ENCODE measurements at places on chromosomes 4 and X.

GRCh38 chr4:183987987-183988392 lies 82.9 kb downstream of the STOX2 start:
- peak; percentile 29 for DNase-seq

GRCh38 chr4:140092094-140092851 lies 61.7 kb downstream of the MAML3 start:
- no peak for DNase-seq

GRCh38 chrX:38878641-38879340 lies 77.5 kb downstream of the MID1IP1 start:
- DNase-seq, result no peak

- DNase-seq, result no peak
Observed at GRCh38 chr4:172619218-172619617, 549.4 kb upstream of the GALNT7 start.

GRCh38 chr4:154039435-154040343 lies 250.8 kb upstream of the SFRP2 start:
- DNase-seq, result no peak

- no peak for DNase-seq
Observed at GRCh38 chr4:41366911-41367517, 110.3 kb downstream of the UCHL1 start.

DNA sequence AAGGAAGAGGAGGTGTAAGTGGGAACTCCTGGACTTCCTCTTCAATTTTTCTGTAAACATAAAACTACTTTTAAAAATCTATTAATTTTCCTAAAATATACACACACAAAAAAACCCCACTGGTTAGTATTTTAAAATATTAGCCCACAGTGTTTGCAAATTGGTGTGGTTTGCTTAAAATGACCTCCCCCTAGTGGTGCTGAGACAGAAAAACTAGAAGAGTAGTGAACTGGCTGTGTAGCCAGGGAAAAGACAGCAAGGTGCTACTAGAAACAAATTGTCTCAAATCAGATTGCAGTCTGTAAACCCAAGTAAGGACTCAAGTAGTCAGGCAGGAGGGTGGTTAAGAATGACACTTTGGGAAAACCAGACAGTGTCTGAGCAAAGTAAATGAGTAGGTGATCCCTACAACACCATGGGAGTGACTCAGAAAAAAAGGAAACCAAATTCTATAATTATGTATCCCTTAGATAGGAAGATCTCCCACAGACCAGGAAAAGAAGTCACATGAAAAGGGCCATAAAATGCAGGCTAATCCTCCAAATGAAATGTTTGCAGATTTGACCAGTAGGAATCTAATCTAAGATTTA lies 26.0 kb downstream of the AMTN start:
- no peak for DNase-seq

- DNase-seq, result no peak
Observed at GRCh38 chr4:2734612-2735011, 21.5 kb downstream of the TNIP2 start.

DNA sequence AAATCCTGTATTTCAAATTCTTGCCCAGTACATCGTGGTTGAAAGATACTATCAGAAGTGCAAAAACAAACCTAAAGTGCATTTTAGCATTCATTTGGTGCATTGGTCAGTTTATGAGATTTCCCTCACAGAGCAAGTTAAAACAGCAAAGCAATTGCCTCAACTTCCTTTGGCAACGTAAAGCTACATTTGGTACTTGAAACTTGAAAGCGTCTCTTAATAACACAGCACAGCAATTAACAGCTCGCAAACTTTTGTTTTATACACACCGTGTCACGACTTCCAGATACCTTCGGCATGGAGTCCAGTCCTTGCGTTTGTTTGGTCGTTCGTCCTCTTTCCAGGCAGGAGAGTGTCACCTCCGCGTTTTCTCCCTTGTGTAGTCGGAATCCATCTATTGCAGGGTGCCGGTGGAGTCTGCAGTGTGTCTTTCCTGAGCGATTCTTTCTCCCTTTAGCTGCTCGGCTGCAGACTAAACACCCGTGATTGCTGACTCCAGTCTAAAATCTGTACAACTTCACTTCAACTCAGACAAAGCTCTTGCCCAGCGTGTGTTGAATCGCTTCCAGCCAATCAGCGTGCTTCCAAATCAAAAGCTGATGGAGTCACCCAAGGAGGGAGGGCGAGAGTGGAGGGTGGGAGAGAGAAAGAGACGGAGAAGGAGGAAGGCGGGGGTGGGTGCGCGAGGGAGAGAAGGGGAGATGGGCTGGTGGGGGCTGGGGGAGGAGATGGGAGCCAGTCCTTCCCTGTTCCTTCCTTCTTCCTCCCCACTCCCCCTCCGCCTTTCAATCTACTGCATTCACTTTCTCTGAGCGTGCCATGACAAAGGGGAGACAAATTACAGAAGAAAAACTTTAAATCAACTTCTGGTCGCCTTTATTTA lies at the start of gene PCDH18:
TSS of gene PCDH18 (minus strand) at position 509 of the 883 bp plus-strand sequence. CDS start at position 103, 406 bp downstream.
- DNase-seq, result no peak

GRCh38 chr4:60683357-60683756 lies 516.8 kb upstream of the ADGRL3 start:
- DNase-seq, result no peak

GRCh38 chrX:25175743-25176142 lies 160.0 kb upstream of the ARX start:
- no peak for DNase-seq

DNA sequence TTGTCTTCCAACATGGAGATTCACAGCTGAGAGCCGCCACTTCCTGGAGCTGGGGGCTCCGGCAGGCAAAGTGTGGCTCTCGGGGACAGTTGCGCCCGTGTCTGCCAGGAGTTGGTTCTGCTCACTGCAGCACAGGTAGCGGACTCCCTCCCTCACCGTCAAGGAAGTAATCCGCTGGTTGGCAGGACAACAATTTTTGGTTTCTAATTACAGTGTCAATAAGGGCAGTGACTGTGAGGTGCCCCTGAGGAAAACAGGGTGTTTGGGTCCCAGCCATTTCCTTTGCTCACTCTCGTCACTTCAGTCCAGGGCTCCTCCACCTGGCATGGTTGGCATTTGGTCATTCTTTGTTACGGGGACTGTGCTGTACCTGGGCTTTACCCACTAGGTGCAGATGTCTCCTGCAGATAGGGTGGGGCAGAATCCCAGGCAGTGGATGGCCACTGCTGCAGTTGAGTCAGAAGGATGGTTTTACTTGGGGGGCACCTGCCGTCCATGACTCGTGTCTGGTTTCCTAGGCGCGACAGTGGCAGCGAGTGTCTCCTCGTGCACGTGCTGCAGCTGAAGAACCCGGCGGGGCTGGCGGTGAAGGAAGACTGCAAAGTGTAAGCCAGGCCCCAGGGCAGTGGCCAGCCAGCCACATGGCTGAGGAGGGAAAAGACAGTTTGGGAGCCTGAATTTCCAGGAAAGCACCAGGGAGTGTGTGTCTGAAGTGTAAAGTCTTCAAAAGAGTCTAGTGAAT lies 32.1 kb upstream of the CLCN4 start:
- DNase-seq, result no peak

DNA sequence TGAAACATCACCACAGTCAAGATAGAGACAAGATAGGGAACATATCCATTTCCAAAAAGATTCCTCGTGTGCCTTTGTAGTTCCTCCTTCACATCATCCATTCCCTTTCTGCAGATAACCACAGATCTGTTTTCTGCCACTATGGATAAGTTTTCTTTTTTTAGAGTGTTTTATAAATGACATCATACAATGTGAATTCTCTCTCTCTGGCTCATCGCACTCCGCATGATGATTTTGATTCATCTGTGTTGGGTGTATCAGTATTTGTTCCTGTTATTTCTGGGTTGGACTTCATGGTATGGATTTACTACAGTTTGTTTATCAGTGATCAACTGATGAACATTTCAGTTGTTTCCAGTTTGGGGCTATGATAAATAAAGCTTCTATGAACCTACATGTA lies 23.2 kb upstream of the ANXA3 start:
- DNase-seq, result no peak

- DNase-seq, result no peak
Observed at GRCh38 chr4:20418861-20419451, 167.3 kb downstream of the SLIT2 start.

DNA sequence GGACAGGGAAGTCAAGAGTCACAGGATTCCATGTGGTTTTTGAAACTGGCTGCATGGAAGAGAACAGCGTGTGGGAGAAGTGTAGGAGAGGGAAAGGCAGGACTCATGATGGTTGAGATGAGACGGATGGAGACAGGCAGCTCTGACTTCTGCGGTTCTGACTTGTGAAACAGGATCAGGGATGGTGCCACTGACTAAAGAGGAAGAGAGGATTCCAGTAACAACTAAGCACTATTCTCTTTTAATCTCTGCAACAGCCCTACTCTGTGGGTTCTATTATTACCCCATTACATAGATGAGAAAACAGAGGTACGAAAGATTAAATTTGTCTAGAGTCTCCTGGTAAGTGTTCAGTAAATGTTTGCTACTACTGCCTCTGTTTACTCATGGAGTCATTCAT lies 156.3 kb downstream of the CBR4 start:
- DNase-seq, result no peak

DNA sequence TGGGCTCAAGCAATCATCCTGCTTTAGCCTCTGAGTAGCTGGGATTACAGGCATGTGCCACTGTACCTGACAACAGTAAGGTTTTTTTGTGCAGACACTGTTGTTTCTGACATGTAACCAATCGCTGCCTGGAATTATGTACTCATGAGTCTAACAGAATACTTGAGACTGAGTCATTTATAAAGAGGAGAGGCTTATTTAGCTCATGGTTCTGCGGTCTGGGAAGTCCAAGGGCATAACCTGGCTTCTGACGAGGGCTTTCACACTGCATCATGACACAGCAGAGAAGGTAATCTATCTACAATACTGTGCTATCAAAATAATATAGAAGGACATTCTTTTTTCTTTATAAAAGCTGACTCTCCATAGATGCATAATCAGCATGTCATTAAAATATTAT lies 115.5 kb upstream of the STOX2 start:
- DNase-seq, result no peak

GRCh38 chr4:175394208-175394607 lies 417.9 kb downstream of the GPM6A start:
- DNase-seq, result no peak

GRCh38 chrX:139058831-139059495 lies 347.4 kb upstream of the FGF13 start:
- no peak for DNase-seq

- no peak for DNase-seq
Observed at GRCh38 chr4:75484190-75484589, 30.0 kb downstream of the RCHY1 start.

DNA sequence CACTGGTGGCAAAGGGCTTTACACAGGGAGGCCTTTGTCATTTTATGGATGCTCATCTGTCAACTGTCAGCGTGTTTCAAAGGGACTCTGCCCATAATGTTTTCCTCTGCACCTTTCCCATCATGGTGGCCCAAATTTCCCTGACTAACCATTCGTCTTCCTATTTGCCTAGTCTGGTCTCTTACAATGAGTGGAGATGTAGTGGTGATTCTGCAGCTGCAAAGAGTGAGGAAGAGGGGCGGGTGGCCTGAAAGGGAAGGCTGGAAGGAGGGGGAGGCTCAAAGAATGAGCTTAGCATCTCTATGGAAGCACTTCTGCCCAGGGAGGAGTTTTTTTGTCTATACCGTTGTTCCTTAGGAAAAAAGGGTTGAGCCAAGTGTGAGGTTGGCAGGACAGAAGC lies 447.5 kb downstream of the NKX6-1 start:
- no peak for DNase-seq

DNA sequence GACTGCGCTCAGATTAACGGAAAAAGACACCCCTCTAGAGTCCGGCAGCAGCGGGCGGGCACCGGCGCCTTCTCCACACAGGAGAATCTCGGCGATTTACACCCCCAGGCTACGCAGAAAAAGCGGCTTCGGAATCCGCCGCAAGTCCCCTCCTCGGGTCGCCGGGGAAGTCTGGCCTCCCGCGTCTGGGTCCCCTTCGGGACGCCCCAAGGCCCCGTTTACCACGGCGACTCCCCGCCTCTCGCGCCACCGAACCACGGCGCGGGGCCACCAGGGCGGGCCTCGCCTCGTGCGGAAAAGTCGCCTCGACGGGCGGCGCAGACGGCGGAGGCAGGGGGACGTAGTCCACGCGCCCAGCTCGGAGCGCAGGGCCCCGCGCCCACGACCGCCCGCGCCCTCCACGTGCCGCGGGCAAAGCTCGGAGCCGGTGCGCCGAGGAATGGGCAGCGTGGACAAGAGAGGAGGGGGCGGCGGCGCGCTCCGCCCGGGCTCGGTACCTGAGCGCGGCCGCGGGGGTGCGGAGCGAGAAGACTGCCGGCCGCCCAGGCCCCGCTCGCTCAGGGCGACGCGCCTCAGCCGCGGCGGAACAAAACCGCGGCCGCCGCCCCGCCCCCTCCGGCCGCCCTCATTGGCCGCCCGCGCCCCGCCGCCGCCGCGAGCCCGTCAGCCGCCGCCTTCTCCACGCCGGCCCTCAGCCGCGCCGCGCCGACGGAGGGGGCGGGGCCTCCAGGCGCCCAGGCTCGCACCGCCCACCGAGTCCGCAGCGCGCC lies at the start of gene FAM53A:
TSS of gene FAM53A (minus strand) at position 578 of the 770 bp plus-strand sequence. CDS start 15,572 bp downstream, outside the sequence.
- no peak for DNase-seq

DNA sequence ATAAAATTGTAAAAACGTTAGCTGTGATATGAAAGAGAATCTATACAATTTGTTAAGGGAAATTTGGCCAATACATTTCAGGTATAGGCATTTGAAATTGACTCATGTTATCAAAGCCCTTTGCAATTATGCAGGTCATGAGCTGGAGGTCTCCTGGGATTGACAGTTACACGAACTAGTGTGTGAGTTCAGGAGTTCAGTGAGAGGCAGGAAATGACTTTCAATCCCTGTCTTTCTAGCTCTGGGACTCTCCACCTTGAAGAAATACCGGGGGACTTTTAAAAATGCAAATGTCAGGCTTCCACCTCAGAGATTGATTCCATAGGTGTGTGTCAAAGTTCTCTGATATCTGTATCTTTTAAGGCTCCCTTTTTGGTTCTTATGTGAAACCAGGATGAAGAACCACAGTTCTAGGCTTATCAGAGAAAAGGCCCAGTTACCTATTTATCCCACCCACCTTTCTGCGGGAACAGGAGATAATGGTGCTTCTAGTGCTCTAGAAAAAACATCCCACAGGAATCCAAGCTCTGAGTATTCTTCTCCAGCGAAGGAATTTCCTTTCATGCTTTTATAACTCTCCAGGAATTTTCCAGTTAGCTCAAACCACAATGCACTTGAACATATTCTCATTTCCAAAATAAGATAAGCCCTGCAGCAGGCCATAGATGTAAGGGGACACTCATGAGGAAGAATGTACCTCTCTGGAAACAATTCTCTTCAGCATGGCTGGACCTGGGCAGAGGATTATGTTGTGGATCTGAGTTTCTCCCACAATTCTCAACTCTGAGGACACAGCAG lies 501.0 kb downstream of the IDS start:
- no peak for DNase-seq

DNA sequence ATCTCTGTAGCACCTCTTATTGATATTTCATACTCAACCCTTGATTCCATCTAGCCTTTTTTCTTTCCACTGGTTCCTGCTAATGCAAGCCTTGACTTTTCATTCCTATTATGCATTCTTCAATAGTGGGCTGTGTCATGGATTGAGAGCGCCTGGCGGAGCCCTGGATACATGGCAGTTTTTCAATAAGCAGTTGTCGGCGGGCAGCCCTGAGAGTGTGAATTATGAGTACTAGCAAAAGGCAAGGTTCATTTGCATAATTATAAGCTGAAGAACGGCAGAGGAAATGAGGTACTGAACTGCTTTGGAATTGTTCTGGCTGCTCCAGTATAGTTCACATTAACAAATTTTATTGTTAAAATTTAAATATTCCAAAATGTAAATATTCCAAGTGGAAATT lies 339.7 kb upstream of the VCX start:
- DNase-seq, result no peak
